ENCODE measurements at places on chromosomes 3 and 15. TPM values are rescaled to one million over a fixed set of nuclear protein-coding genes. Genes with fewer than 3 reads are reported as not detected.

GRCh38 chr15:85543741-85544155 lies 163.3 kb downstream of the AKAP13 start:
- H3K36me3 ChIP-seq = no peaks in the 10 kb centered on the region
- no peaks in the 10 kb centered on the region for H3K27me3 ChIP-seq
- no peak overlapping the region for H3K27ac ChIP-seq
- H3K4me1 ChIP-seq = peaks cover 15% of the 10 kb centered on the region

- no peaks in the 10 kb centered on the region for H3K27me3 ChIP-seq
- no peak for DNase-seq
- H3K4me1 ChIP-seq = peaks cover under 1% of the 10 kb centered on the region
- no peaks in the 10 kb centered on the region for H3K36me3 ChIP-seq
- no peak overlapping the region for H3K27ac ChIP-seq
These were observed 31.9 kb downstream of the STARD5 start for GRCh38 chr15:81291916-81292522.

DNA sequence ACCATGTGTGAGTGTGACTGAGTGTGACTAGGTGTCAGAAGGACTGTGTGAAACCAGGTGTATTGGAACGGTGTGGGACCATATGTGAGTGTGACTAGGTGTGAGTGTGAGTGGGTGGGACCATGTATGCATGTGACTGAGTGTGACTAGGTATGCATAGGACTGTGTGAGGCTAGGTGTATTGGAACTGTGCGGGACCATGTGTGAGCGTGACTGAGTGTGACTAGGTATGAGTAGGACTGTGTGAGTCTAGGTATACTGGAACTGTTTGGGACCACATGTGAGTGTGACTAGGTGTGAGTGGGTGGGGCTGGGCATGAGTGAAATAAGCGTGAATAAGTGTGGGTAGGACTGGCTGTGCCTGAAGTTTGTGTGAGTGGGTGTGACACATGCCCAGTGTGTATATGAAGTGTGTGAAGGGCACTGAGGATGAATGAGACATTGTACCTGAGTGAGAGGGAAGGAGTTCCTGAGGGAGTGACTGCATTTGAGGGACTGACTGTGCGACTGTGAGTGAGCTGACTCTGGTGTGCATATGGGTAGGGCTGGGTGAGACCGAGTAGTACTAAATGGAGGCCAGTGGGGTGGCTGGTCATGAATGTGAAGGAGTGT lies 247.0 kb upstream of the CCDC54 start:
- H3K4me1 ChIP-seq = no peaks in the 10 kb centered on the region
- no peak overlapping the region for H3K4me3 ChIP-seq
- H3K27ac ChIP-seq = no peak overlapping the region
- no peak for DNase-seq
- no peaks in the 10 kb centered on the region for H3K36me3 ChIP-seq

DNA sequence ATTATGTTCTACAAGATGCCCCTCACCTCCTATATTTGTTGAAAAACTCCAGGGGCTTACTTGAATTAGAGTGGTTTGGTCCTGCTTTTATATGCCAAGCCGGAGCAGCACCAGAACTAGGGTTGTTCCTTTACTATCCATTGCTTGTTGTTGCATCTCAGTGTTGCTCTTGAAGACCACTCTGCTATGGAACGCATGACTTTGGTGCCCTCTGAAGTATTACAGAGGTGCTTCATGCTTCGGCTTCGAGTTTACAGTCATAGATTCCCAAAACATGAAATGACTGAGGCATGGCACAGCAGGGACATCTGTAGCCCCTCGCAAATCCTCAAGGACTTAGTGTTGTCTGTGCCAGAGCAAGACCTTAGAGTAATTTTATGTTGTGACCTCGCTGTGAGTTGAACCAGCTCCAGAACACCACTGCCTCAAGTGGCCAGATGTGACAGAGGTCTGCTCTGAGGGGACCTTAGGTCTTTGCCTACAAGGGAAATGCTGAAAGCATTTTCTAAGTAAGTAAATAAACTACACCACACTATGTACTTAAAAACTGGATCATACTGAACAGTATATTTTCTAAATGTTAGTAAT lies 67.2 kb upstream of the SIAH2 start:
- H3K4me3 ChIP-seq = no peak overlapping the region
- no peaks in the 10 kb centered on the region for H3K27me3 ChIP-seq
- no peak for DNase-seq

- no peak for DNase-seq
- no peak overlapping the region for H3K27ac ChIP-seq
- no peaks in the 10 kb centered on the region for H3K27me3 ChIP-seq
- H3K4me1 ChIP-seq = no peaks in the 10 kb centered on the region
- peaks cover 16% of the 10 kb centered on the region for H3K36me3 ChIP-seq
- H3K4me3 ChIP-seq = no peak overlapping the region
These were observed 62.7 kb downstream of the ASTE1 start for GRCh38 chr3:130963878-130964277.

The GNAT1 gene
- 0.54 TPM for total RNA-seq

The ABHD5 gene
- 33.3 TPM for total RNA-seq

DNA sequence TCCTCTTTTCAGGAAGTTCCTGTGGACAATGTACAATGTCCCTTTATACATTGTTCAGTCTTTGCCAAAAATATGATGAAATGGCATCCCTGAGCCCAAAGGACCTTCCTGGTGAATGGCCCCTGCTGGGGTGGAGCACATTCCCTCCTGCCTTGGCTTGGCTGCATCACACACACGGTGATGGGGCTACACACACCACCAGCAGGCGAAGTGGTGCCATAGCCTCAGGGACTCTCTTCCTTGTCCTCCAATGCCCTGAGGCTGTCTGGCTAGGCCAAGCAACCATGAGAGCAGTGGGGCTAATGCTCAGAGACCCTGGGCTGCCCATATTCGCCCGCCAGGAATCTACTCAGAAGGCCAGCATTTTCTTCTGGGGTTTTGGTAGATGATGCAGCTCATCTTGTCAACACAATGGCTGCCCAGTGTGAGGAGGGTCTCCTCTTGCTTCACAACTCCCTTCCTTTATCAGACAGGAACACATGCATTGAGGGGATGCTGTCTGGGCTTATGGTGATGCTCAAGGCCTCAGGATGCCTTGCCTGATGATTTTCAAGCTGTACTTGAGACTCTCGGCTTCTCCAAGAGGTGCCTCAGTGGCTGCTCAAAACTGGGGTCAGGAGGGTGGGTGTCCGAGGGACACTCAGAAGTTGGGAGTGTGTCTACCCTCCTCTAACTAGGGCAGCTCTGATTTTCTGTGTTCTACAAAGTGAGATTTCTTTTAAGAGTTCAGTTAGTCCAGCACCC lies 40.9 kb upstream of the EPHB1 start:
- no peak overlapping the region for H3K4me3 ChIP-seq
- no peaks in the 10 kb centered on the region for H3K27me3 ChIP-seq

The MORC1 gene
- total RNA-seq = not detected

DNA sequence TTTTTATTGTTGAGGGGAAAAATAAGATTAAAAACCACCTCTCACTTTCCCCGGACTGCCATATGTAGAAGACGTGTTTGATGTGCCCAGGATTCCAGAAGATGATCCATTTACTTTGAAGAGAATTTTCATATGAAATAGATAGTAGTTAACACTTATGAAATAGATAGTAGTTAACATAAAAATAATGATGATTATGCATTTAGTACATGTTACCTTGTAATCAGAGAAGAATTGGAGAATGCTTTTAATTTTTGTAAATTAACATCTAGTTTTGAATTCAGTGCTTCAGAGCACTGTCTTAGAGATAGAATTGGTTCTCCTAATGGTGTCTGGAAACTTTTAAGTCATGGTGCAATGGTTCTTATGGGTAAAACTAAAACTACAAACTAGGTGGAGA lies 46.1 kb upstream of the CRTC3 start:
- no peak for DNase-seq
- H3K4me1 ChIP-seq = peaks cover 16% of the 10 kb centered on the region

The NPAP1 gene
- not detected for total RNA-seq

GRCh38 chr3:64187065-64187959 lies 38.0 kb downstream of the PRICKLE2 start:
- no peaks in the 10 kb centered on the region for H3K27me3 ChIP-seq
- DNase-seq = no peak
- H3K4me3 ChIP-seq = no peak overlapping the region
- H3K36me3 ChIP-seq = no peaks in the 10 kb centered on the region
- H3K4me1 ChIP-seq = peaks cover 62% of the 10 kb centered on the region
- peak overlapping the region; percentile 47 for H3K27ac ChIP-seq

The FAM162A gene
- total RNA-seq = 7.1 TPM

The ECE2 gene
- not detected for total RNA-seq

GRCh38 chr3:66326340-66326739 lies 105.5 kb downstream of the SLC25A26 start:
- no peak overlapping the region for H3K4me3 ChIP-seq
- no peaks in the 10 kb centered on the region for H3K36me3 ChIP-seq
- no peak for DNase-seq
- no peaks in the 10 kb centered on the region for H3K4me1 ChIP-seq
- H3K27me3 ChIP-seq = no peaks in the 10 kb centered on the region

- no peak overlapping the region for H3K4me3 ChIP-seq
- H3K27me3 ChIP-seq = no peaks in the 10 kb centered on the region
- H3K36me3 ChIP-seq = no peaks in the 10 kb centered on the region
- H3K27ac ChIP-seq = peak overlapping the region; percentile 87
- peaks cover 20% of the 10 kb centered on the region for H3K4me1 ChIP-seq
These were observed 50.2 kb downstream of the ADAMTS7 start for GRCh38 chr15:78761020-78761419.

The SLC2A2 gene
- not detected for total RNA-seq

- H3K36me3 ChIP-seq = no peaks in the 10 kb centered on the region
- H3K4me3 ChIP-seq = no peak overlapping the region
- no peaks in the 10 kb centered on the region for H3K4me1 ChIP-seq
These were observed 22.2 kb downstream of the MME start for GRCh38 chr3:155102329-155102728.

GRCh38 chr3:9168241-9168741 lies 81.2 kb downstream of the SRGAP3 start:
- no peak overlapping the region for H3K27ac ChIP-seq
- H3K27me3 ChIP-seq = no peaks in the 10 kb centered on the region
- no peak for DNase-seq

DNA sequence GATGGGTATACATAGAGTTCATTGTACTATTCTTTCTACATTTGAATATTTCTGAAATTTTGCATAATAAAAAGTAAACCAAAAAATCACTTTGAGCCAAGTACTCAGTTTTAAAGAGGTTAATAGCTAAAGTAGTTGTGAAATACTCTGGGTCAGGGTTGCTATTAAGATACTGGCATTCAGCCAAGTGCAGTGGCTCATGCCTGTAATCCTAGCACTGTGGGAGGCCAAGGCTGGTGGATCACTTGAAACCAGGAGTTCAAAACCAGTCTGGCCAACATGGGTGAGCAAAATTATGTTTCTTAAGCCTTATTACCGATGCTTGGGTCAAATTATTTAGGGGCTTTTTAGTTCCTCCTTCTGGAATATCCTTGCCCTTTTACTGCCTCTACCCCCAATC lies 122.0 kb upstream of the MELTF start:
- H3K4me3 ChIP-seq = no peak overlapping the region
- H3K27me3 ChIP-seq = no peaks in the 10 kb centered on the region
- DNase-seq = no peak
- no peaks in the 10 kb centered on the region for H3K36me3 ChIP-seq
- H3K27ac ChIP-seq = no peak overlapping the region

DNA sequence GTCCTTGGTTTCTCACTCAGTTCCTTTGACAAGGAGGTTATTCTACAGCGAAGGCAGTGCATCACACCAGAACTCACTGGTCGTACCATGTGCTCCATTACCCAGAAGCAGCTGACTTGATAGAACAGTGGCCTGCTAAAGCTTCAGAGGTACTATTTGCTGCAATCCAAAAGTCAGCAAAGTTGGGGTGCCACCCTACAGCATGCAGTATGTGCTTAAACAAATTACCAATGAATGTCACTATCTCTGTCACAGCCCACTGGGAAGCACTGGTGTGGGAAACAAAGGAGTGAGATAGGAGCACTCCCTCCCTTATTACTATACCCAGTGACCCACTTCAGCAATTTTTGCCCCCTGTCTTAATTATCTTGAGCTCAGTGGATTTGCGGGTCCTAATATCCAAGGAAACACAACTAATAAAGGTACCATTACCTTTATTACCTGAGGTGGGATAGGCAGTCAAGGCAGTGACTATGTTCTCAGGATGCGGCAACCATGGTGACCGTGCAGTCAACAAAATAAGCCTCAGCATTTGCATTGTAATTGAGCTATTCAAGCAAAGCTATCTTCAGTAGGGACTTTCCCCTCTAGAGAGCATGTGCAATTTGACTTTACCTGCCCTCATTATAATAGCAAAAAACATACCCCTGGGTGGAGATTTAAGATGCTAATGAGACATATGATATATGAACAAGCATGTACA lies 199.4 kb downstream of the OCA2 start:
- H3K27me3 ChIP-seq = no peaks in the 10 kb centered on the region
- no peaks in the 10 kb centered on the region for H3K4me1 ChIP-seq
- no peaks in the 10 kb centered on the region for H3K36me3 ChIP-seq
- H3K27ac ChIP-seq = no peak overlapping the region
- no peak for DNase-seq

The C3orf20 gene
- not detected for total RNA-seq

The HHLA2 gene
- total RNA-seq = not detected

- H3K27ac ChIP-seq = no peak overlapping the region
- H3K27me3 ChIP-seq = no peaks in the 10 kb centered on the region
- no peaks in the 10 kb centered on the region for H3K4me1 ChIP-seq
- H3K4me3 ChIP-seq = no peak overlapping the region
These were observed 94.8 kb downstream of the ATP8B4 start for GRCh38 chr15:50024281-50024680.

- H3K27me3 ChIP-seq = no peaks in the 10 kb centered on the region
- no peaks in the 10 kb centered on the region for H3K36me3 ChIP-seq
- H3K4me3 ChIP-seq = no peak overlapping the region
- no peak overlapping the region for H3K27ac ChIP-seq
- DNase-seq = no peak
These were observed 49.2 kb downstream of the CACNA2D3 start for GRCh38 chr3:54171509-54171908.

GRCh38 chr3:94004301-94004910 lies 24.0 kb downstream of the STX19 start:
- H3K4me1 ChIP-seq = peaks cover 16% of the 10 kb centered on the region
- no peaks in the 10 kb centered on the region for H3K36me3 ChIP-seq
- H3K4me3 ChIP-seq = peak overlapping the region; percentile 66
- no peaks in the 10 kb centered on the region for H3K27me3 ChIP-seq
- H3K27ac ChIP-seq = no peak overlapping the region
- DNase-seq = no peak

DNA sequence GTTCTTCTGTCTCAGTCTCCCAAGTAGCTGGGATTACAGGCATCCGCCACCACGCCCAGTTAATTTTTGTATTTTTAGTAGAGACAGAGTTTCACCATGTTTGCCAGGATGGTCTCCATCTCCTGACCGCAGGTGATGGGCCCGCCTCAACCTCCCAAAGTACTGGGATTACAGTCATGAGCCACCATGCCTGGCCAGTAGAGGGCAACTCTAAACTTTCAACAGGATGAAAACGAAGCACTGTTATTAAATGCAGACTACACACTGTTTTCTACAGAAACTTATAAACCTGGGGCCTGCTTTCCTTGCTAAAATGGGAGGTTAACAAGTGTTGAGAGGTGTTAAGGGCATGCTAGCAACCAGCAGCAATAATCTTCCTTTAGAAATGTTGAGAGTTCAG lies 7.6 kb downstream of the ARPC4 start:
- H3K36me3 ChIP-seq = peaks cover 75% of the 10 kb centered on the region
- no peak overlapping the region for H3K27ac ChIP-seq
- H3K27me3 ChIP-seq = no peaks in the 10 kb centered on the region

Measured in thoracic aorta (tissue), 2 donors.